MM.1S (cell line): ENCODE measurements at places on chromosomes 6 and 20.

GRCh38 chr6:26286168-26286877 is 78.7 kb upstream of the BTN3A2 start:
- H3K27me3 ChIP-seq: no peaks in the 10 kb centered on the region
- H3K36me3 ChIP-seq: no peaks in the 10 kb centered on the region
- H3K4me1 ChIP-seq: no peaks in the 10 kb centered on the region
- H3K4me3 ChIP-seq: peak overlapping the region; percentile 89

DNA sequence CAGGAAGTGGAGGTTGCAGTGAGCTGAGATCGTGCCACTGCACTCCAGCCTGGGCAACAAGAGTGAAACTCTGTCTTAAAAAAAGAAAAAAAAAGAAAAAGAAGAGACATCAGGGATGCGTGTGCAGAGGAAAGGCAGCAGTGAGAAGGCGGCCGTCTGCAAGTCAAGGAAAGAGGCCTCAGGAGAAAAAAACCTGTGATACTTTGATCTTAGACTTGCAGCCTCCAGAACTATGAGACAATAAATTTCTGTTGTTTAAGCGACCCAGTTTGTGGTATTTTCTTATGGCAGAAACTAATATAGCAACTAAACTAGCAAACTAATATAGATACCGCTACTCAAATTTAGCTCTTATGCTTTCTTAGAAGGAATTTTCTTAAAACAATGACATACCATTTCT is 36.1 kb downstream of the FGD2 start:
- H3K4me3 ChIP-seq: no peak overlapping the region
- H3K4me1 ChIP-seq: peaks cover 3% of the 10 kb centered on the region; the same call in 1 of the 2 replicates
- no peak overlapping the region for H3K27ac ChIP-seq
- no peak for DNase-seq

DNA sequence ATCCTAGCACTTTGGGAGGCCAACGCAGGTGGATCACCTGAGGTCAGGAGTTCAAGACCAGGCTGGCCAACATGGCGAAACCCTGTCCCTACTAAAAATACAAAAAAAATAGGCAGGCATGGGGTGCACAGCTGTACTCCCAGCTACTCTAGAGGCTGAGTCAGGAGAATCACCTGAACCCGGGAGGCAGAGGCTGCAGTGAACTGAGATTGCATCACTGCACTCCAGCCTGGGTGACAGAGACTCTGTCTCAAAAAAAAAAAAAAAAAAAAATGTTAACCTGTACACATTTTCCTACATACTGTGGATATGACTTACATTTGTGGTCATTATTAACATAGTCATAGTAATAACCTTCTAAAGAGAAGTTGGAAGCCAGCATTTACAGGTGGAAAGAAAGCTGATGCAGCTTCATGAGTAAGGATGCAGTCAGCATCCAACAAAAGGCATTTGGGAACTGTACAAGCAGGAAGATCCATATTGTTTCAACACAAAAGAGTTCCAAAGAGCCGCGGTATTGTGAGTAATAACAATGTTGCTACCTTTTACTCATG is 186.2 kb downstream of the GPX5 start:
- no peak overlapping the region for H3K27ac ChIP-seq
- H3K4me1 ChIP-seq: no peaks in the 10 kb centered on the region
- no peak overlapping the region for H3K4me3 ChIP-seq
- H3K36me3 ChIP-seq: no peaks in the 10 kb centered on the region
- DNase-seq: no peak

- H3K27me3 ChIP-seq: no peaks in the 10 kb centered on the region
- H3K27ac ChIP-seq: no peak overlapping the region
- H3K4me1 ChIP-seq: no peaks in the 10 kb centered on the region
These were observed 13.2 kb upstream of the SSTR4 start for GRCh38 chr20:23021951-23022350.

DNA sequence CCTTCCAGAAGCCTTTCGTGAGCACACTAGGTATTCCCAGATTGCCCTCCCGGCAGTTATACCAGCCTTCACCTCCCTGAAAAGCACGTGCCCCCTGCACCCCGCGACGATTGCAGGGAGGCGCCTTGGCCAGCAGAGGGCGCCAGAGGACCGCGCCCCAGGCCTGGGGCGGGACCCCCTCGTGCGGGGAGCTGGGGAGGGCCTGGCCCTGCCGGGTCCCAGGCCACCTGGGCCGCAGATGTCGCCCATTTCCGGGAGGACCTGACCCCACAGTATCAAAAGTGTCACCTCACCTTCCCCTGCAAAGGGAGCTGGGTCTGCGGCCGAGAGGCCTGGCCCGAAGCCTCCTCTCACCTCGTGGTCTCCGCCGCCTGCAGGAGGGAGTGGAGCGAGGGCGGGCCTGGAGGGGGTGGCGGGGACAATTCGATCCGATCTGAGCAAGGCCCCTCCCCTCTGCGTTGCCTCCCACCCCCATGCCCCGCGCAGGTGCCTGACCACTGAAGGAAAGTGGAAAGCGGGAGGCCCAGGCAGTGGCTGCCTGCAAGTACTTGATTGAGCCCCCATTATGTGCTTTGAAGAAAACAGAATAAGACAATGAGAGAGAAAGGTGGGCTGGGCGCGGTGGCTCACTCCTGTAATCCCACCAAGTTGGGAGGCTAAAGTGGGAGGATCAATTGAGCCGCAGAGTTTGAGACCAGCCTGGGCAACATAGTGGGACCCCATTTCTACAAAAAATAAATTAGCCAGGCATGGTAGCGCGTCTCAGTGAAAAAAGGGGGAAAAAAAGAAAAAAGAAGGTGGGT is 3.5 kb upstream of the SNAI1 start:
- H3K4me1 ChIP-seq: peaks cover 3% of the 10 kb centered on the region
- DNase-seq: peak; percentile 40
- no peak overlapping the region for H3K27ac ChIP-seq
- no peaks in the 10 kb centered on the region for H3K27me3 ChIP-seq
- no peaks in the 10 kb centered on the region for H3K36me3 ChIP-seq

DNA sequence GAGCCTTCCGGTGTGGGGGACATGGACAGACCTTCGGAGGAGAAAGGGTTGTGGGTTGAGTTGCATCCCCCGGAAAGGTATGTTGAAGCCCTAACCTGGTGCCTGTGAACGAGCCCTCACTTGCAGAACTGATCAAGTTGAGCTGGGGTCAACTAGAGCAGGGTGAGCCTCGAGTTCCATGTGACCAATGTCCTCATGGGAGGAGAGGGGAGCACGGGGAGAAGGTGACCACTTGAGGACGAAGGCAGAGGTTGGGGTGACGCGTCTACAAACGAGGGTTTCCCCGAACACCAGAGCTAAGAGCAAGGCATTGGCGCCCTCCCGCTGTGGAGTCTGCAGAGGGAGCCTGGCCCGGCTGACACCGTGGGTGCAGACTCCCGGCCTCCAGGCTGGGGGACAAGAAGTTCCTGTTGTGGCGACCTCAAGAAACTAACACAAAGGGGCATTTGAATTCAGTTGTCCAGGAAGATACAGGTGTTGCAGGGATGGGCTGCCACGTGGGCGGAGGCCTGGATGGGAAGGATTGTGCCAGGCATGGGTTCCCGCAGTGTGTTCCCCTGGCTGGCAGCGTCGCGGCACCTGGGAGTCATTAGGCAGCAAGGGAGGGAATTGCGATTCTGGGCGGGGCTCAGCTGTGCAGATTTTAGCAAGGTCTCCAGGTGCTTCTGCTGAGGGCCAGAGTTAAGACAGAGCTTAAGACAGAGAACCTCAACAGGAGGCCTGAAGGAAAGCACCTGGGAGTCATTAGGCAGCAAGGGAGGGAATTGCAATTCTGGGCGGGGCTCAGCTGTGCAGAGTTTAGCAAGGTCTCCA is 20.4 kb upstream of the UNC93A start:
- H3K4me3 ChIP-seq: no peak overlapping the region
- H3K4me1 ChIP-seq: no peaks in the 10 kb centered on the region
- no peak overlapping the region for H3K27ac ChIP-seq
- no peaks in the 10 kb centered on the region for H3K27me3 ChIP-seq
- no peak for DNase-seq
- H3K36me3 ChIP-seq: no peaks in the 10 kb centered on the region
